Renal pelvis (tissue), 12 donors: ENCODE measurements at places on chromosomes 5 and 9.

- DNase-seq, result no peak
Observed at GRCh38 chr9:134055981-134056461, 11.8 kb downstream of the BRD3 start.

DNA sequence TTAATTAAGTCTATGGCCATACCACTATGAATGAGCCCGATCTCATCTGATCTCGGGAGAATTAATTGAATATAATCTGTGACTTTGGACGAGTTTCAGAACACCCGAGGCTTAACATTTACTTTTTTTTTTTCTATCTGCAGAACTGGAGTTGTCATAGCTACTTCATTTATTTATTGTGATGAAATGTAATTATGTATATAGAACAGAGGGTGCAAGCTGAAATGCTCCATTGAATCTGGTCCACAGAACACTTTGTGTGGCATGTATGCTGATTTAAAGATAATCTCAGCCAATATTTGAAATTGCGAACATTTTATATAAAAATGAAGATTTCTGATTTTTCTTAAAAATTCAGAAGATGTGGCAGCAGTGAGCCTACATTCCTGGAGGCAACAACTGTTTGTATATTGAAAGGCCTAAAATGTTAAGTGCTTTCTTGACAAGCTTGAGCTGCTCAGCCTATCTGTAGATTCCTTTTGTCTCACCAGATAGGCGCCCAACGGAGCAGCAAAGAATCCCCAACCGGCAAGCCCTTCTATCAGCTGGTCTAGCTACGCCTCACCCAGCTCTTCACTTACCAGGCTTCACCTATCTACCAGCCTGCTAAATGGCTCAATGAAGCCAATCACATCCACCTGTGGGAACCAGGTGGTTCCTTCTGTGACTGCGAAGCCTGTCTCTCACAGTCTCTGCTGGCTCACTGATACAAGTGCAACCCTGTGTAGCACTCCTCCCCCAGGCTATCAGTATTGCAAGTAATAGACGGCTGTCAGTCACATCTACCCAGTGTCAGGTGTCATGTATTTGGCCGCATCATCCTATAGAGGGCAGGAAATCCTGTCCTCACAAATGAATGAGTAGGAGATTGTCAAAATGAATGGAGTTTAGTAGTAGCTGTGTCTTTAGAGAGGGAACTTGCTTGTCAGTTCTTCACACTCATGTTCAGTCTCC, 170.6 kb upstream of the MRPS30 start:
- no peak for DNase-seq

- no peak for DNase-seq
Observed at GRCh38 chr5:65072850-65073249, 304.1 kb downstream of the CWC27 start.

- no peak for DNase-seq
Observed at GRCh38 chr5:74155501-74155900, 485.0 kb downstream of the ENC1 start.

DNA sequence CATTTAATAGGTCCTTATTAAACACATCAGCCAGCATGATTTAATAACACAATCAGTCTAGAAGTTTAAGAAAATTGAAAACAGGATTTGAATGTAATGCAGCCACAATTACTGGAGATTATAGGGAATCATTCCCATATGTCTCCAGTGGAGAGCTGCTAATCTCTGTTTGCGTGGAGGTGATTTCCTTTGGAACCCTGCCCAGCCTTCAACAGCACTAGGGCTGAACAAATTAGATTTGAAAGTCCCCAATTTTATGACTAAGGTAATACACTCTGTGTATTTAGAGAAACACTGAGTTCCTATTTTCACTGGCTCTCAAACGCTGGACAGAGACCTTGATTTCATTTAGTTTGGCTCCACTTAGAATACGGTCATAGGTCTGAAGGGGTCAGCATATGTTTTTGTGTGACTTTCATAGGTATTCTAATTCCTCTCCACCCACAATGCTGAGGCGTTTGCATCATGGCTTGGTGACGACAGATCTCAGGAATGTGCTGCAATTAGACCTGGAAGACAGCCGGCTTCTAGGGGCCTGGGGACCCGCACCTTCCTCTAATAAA, 508.3 kb downstream of the EBF1 start:
- peak; percentile 47 for DNase-seq

DNA sequence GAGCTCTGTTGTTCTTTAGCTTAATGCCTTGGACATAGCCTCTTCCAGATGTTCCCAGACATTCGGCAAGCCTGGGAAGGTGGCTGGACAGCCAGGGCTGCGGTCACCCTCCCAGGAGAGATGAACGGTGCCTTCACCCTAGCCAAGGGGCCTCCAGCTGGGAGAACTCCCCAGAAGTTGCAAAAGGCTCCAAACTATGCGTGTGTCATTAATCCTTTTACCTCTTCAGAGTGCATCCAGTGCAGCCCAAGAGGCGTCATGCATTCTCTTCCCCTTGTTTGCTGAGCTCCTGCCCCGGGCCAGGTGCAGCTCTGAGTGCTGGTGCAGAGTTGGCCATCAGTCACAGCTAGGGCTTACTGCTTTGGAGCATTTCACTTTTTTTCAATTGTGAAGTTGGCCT, 22.8 kb downstream of the HMCN2 start:
- no peak for DNase-seq

DNA sequence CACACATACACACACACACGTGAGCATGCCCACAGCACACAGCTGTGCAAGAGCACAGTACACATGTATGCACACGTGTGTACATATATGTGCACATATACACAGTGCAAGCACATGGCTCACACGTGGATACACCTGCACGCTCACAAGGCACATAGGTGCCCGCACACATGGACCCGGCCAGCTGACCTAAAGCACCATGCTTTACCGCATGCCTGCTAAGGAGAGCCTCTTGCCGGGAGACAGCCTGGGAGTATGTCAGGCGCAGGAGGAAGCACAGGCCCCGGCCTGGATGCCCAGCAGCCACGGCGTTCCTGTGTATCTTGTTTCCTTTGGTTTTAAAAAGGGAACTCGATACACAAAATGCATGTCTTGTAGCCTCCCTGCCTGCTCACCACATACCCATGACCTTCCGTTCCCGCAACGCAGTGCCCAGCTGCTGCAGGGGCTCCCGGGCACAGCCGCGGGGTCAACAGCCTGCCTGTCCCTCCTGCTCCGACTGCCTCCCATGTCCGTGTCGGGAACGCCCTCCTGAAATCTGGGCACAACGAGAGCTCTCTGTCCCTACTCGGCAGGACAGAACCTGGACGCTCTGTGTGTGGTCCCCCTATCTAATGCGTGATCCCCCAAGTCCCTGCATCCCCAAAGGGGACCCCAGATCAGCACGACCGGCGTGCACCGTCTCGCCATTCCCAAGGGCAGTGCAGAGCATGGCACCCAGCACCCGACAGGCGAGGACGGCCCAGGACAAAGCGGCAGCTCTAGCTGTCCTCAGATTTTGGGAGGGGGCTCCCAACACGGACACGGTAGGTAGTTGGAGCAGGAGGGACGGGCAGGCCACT, 3.6 kb downstream of the SLC12A7 start:
- no peak for DNase-seq

DNA sequence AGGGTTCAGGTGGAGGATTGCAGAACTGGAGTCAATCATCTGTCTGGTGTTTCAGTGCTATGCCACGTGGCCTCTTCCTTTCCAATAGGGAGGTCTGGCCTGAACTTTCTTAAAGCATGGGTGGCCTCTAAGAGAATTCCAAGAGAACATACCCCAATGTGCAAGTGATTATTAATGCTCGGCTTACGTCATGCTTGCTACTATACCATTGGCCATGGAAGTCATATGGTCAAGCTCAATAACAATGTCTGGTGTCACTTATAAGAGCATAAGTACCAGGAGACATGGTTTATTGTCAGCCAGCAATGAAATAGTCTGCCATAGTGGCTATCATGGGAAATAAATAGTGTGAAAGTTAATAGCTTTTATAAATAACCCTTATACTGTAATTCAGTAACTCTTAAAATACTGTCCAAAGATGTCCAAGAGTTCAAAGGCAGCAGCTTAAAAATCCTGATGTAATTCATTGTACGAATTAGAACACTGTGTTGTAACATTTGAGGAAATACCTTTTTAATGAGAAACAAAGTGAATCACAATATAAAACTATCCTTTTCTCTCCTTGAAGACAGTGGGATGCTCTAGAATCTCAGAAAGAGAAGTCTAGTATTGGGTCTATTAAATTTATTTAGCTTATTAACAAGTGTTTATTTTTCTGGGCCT, 355.4 kb upstream of the PRR16 start:
- no peak for DNase-seq

DNA sequence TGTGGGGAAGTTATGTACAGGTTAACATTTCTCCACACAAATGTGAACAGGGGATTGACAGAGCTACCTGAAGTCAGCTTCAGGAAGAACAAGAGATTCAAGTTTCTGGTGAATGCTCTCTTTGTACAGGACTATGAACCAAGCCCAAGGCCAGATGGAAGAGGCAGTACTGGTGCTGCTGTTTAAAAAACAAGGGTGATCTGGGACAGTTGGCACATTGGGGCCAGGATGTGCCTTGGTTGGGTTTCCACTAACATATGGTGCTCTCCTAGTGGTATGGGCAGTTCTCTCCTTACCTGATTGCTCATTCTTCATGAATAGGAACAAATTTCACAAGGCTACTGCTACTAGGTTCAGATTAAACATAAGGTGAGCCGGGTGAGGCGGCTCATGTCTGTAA, 40.0 kb downstream of the MTMR12 start:
- no peak for DNase-seq

DNA sequence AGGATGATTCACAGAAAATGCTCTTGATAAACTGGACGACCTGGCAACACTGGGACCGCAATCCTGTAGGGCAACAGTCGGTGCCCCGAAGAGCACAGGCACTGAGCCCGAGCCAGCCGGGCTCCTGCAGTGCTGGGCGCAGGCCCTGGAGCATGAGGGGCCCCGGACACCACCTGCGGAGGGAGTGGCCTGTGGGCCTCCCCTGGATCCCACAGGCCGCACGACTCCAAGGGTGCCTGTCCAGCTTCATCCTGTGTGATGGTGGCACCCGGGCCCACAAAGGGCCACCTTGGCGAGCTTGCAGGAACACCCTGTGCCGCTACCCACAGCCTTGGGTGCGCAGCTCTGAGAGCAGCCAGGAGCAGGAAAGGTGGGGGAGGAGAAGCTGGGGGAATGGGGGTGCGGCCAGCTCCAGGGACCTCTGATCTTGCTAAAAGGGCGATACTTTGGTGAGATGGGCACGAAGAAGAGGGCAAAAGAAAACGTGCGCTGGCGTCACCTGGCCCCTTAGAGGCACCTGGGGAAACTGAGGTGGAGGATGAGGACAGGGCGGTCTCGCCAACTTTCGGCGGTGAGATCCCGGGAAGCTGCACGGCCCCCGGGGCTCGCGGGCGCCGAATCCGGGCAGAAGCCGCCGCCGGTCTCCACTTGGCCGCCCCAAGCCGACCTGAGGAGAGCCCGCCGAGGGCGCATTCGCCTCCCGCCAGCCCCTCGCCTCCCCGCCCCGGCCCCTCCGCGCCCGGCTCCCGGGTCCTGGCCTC, 722 bp downstream of the TBC1D9B start:
- DNase-seq, result no peak

DNA sequence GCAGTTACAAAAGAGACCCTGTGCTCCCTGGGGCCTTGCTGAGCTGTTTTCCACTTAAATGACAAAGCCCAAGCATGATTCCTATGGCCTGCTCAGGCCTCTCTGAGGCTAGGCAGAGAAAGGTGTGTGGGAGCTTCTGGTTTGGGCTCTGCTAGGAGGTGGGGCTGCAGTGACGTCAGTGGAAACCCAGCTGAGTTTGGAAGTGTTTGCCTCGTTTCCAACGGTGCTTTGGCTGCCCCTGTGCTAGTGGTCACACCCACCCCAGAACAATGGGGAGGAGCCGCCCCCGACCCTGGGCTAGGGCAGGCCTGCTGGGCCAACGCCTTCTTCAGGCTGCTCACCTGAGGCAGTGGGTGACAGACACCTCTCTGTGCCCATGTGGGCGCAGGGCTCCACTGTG, 10.4 kb downstream of the ANGPTL2 start:
- DNase-seq, result no peak

GRCh38 chr5:135625961-135626360, 47.2 kb upstream of the CXCL14 start:
- no peak for DNase-seq

DNA sequence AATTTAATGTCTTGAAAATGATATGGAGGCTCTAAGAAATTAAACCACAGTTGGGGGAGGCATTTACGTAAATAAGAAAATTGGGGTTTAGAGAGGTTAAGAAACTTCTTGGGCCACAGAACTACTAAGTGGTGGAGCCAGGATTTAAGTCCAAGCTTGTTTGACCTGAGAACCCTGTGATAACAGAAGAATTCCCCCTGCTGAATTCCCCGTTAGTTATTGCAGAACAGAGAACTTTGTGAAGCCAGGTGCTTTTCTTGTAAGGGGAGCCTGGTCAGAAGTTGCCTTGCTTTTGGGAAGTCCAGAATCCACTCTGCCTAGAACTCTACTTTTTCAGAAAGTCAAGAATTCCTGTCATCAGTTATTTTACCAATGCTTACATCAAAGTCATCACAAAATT, 309.3 kb upstream of the SEMA6A start:
- DNase-seq, result no peak

- peak; percentile 9 for DNase-seq
Observed at GRCh38 chr9:121950441-121950840, 142.7 kb downstream of the TTLL11 start.

- DNase-seq, result no peak
Observed at GRCh38 chr5:9479361-9479760, 66.5 kb downstream of the SEMA5A start.

DNA sequence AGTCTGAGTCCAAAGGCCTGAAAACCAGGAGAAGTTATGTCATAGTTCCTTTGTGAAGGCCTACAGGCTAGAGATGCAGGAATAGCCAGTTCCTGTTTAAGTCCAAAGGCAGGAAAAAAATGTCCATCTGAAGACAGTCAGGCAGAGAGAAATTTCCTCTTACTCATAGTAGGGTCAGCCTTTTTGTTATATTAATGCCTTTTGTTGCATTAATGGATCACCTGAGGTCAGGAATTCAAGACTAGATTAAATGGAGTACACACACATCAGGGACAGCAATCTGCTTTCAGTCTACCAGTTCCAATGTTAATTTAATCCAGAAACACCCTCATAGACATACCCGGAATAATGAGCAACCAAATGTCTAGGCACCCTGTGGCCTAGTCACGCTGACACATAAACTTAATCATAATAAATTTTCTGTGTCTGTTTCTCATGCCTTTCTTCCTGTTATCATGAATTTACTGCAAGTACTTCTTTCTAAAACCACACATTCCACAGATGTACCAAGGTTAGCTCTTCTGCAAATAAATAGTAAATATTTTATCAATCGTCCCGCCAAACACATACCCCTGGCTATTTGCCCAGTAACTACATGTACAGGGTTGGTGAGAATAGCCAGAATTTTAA, 703.9 kb downstream of the EFNA5 start:
- no peak for DNase-seq

GRCh38 chr5:78242001-78242400, 52.5 kb downstream of the AP3B1 start:
- no peak for DNase-seq

- peak; percentile 29 for DNase-seq
Observed at GRCh38 chr5:90473396-90474234, 956 bp downstream of the MBLAC2 start.

GRCh38 chr5:68435611-68436010, 220.1 kb downstream of the PIK3R1 start:
- no peak for DNase-seq

GRCh38 chr9:126156898-126157297, 169.7 kb upstream of the MVB12B start:
- DNase-seq, result no peak

GRCh38 chr9:35828716-35829083, at the start of gene FAM221B:
Gene FAM221B (minus strand): TSS chr9:35828732. CDS start chr9:35826161, 2,571 bp downstream.
- DNase-seq, result peak; percentile 41

- no peak for DNase-seq
Observed at GRCh38 chr9:114033397-114034103, 44.5 kb downstream of the AMBP start.

- DNase-seq, result no peak
Observed at GRCh38 chr5:169071-169727, 22.1 kb upstream of the LRRC14B start.
